ENCODE measurements at places on chromosomes 12 and 14. TPM values are rescaled to one million over a fixed set of nuclear protein-coding genes. Genes with fewer than 3 reads are reported as not detected.

Gene EEA1
- 12.3 TPM for total RNA-seq

Gene OASL
- 0.70 TPM for total RNA-seq

Gene HECTD1
- total RNA-seq, result 232 TPM

Gene TBX3
- 87.9 TPM for total RNA-seq

Gene SYCP3
- 0.12 TPM for total RNA-seq

Gene CLBA1
- total RNA-seq, result 17.3 TPM

Gene KCNK13
- total RNA-seq, result 0.64 TPM

Gene KLRD1
- 0.47 TPM for total RNA-seq

Gene RTL1
- total RNA-seq, result 8.5 TPM

Gene KLHDC1
- 6.2 TPM for total RNA-seq

Gene BHLHE41
- 1.8 TPM for total RNA-seq
